ENCODE measurements at places on chromosomes 5 and 9. TPM values are rescaled to one million over a fixed set of nuclear protein-coding genes. Genes with fewer than 3 reads are reported as not detected.

GRCh38 chr9:130833031-130833990 lies 1.7 kb upstream of the ABL1 start:
- no peak overlapping the region for H3K4me3 ChIP-seq
- H3K36me3 ChIP-seq: no peaks in the 10 kb centered on the region
- H3K27ac ChIP-seq: peak overlapping the region; percentile 96
- peaks cover 35% of the 10 kb centered on the region for H3K4me1 ChIP-seq
- DNase-seq: no peak
- no peaks in the 10 kb centered on the region for H3K27me3 ChIP-seq

DNA sequence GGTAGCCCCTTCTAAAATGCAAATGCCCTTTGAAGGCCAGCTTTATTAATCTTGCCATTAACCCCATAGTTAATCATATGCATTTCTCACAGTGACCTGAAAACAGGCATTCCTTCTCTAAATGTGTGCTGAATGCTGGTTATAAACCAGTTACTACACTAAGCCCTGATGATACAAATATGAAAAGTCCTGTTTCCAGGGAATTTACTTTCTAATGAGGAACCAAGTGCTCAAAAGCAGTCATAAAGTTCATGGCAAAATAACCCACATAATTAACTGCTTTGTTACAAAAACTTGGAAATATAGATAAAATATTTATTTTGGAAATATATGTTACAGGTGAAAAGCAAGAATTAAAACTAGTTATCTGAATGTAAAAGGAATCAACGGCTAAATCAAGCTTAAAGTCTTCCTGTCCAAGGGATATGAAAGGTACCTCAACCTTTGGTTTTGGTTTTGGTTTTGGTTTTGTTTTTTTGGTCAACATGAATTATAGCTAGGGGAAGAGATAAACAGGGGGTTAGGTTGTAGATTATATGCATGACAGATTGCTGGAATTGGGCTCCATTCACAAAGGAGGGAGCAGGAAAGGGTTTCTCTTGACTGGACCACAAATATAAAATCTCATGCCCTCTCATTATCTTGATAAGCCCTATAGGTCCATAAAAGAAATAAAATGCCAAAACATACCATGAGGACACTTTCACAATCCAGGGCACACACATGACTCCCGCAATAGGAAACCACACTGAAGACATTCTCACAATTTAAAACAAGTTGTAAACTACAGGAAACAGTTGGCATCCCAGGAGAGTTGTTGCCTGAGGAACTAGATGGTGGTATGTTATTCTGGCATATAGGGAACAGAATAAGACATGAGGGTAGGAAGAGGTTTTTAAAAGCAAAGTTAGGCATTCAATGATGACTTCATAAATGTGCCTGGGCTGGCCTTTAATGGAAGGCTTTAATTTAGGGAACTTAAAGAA lies 46.7 kb upstream of the MACIR start:
- no peak overlapping the region for H3K27ac ChIP-seq
- H3K4me3 ChIP-seq: no peak overlapping the region
- no peaks in the 10 kb centered on the region for H3K27me3 ChIP-seq
- no peak for DNase-seq
- H3K4me1 ChIP-seq: peaks cover 7% of the 10 kb centered on the region
- H3K36me3 ChIP-seq: peaks cover under 1% of the 10 kb centered on the region

- H3K4me1 ChIP-seq: no peaks in the 10 kb centered on the region
- H3K36me3 ChIP-seq: no peaks in the 10 kb centered on the region
- no peak overlapping the region for H3K27ac ChIP-seq
Observed at GRCh38 chr9:90860826-90861225, 59.2 kb downstream of the SYK start.

The GNA14 gene
- total RNA-seq: 1.9 TPM

GRCh38 chr9:93585259-93585658 lies 8.9 kb downstream of the PHF2 start:
- H3K27me3 ChIP-seq: no peaks in the 10 kb centered on the region
- H3K36me3 ChIP-seq: no peaks in the 10 kb centered on the region
- H3K27ac ChIP-seq: no peak overlapping the region
- no peak for DNase-seq

DNA sequence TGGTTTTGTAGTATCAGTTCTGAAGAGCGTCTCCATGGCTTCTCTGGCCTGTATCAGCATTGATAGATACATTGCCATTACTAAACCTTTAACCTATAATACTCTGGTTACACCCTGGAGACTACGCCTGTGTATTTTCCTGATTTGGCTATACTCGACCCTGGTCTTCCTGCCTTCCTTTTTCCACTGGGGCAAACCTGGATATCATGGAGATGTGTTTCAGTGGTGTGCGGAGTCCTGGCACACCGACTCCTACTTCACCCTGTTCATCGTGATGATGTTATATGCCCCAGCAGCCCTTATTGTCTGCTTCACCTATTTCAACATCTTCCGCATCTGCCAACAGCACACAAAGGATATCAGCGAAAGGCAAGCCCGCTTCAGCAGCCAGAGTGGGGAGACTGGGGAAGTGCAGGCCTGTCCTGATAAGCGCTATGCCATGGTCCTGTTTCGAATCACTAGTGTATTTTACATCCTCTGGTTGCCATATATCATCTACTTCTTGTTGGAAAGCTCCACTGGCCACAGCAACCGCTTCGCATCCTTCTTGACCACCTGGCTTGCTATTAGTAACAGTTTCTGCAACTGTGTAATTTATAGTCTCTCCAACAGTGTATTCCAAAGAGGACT lies 1.5 kb downstream of the GPR21 start:
- H3K4me3 ChIP-seq: peak overlapping the region; percentile 45
- no peaks in the 10 kb centered on the region for H3K4me1 ChIP-seq
- no peak for DNase-seq

DNA sequence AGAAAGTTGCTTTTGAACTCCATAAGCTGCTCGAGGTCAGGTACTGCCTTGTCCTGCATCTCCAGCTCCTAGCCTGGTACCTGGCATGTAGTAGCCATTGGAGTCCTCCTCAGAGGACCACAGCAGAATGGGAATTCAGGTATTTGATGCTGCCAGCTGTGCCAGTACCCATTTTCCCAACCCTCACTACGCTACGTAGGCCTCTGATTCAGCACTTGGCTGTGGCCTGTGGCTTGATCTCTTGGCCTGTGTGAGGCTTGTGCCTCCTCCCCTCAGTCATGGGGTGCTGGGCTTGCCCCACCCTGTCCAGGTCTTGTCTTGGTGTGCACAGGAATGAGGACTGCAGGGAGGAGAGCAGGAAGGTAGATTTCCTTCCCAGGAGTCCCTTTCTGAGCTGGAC lies 11.8 kb downstream of the OTULIN start:
- peaks cover 78% of the 10 kb centered on the region for H3K4me1 ChIP-seq
- no peak for DNase-seq
- peaks cover 6% of the 10 kb centered on the region for H3K36me3 ChIP-seq
- H3K27ac ChIP-seq: peak overlapping the region; percentile 83
- no peaks in the 10 kb centered on the region for H3K27me3 ChIP-seq

GRCh38 chr5:172548311-172548731 lies 92.7 kb upstream of the NEURL1B start:
- H3K36me3 ChIP-seq: no peaks in the 10 kb centered on the region
- peaks cover 16% of the 10 kb centered on the region for H3K4me1 ChIP-seq
- H3K4me3 ChIP-seq: no peak overlapping the region

The KCNV2 gene
- total RNA-seq: not detected

The BAAT gene
- total RNA-seq: not detected

DNA sequence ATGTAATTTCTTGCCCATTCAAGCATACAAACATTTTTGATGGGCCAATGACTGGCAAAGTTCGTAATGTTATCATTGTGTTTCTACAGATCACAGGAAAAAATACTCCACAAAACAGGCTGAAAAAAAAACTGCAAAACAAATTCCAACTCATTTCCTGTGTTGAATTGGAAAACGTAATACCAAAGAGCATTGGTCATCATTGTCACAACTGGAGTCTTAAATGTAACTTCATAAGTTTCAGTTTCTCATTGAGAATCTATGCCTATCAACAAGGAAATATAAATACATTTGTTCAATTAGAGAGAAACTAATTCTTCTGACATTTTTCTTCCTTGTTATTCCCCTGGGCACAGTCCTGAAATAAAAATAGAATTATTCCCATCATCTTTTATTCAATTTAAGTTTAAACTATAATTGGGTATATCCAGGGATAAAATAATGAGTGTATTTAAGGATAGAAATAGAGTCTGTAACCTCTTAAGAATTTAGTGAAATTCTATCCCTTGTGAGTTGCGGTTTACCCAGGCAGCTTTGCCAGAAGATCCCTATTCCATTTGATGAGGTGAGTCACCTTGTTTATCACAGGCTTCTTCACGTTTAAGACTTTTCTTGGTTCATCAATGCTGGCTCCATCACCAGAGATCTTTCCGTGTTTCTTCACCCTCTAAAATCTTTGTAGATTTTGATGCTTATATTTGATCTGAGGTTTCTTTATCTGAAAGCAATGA lies 112.7 kb upstream of the ITGA1 start:
- no peaks in the 10 kb centered on the region for H3K27me3 ChIP-seq
- DNase-seq: no peak
- peak overlapping the region; percentile 22 for H3K27ac ChIP-seq
- no peaks in the 10 kb centered on the region for H3K36me3 ChIP-seq
- H3K4me1 ChIP-seq: no peaks in the 10 kb centered on the region

GRCh38 chr9:109403116-109403515 lies 82.3 kb upstream of the EPB41L4B start:
- no peaks in the 10 kb centered on the region for H3K36me3 ChIP-seq
- DNase-seq: no peak
- H3K4me3 ChIP-seq: no peak overlapping the region
- no peaks in the 10 kb centered on the region for H3K27me3 ChIP-seq
- H3K4me1 ChIP-seq: no peaks in the 10 kb centered on the region

The FOXD4L5 gene
- total RNA-seq: not detected

The DOK3 gene
- 4.7 TPM for total RNA-seq

DNA sequence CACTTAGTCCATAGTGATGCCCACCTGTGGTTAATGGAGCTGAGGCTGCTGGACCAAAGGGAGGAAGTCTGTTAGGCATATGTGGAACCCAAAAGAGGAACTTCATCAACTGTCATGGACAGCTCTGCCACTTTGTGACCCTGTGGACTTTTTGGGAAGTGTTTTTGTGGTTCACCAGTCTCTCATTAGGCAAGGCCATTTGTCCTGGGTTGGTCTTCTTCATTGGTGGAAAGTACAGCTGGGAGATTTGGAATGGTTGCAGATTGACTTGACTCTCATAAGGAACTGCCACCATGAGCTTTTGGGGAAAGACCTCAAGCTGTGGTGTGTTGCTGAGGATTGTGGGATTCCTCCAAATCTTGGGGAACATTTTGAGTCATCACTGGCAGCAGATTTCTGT lies 31.9 kb upstream of the IL12B start:
- H3K27me3 ChIP-seq: no peaks in the 10 kb centered on the region
- no peak overlapping the region for H3K4me3 ChIP-seq
- no peaks in the 10 kb centered on the region for H3K4me1 ChIP-seq
- DNase-seq: no peak
- H3K36me3 ChIP-seq: no peaks in the 10 kb centered on the region

The TLX3 gene
- not detected for total RNA-seq

- H3K4me1 ChIP-seq: no peaks in the 10 kb centered on the region
- H3K27ac ChIP-seq: no peak overlapping the region
- H3K36me3 ChIP-seq: no peaks in the 10 kb centered on the region
- DNase-seq: no peak
Observed at GRCh38 chr5:52342361-52342760, 445.4 kb upstream of the ITGA1 start.

The KYAT1 gene
- total RNA-seq: 9.6 TPM

GRCh38 chr5:73122875-73123810 lies 2.8 kb downstream of the TMEM171 start:
- no peak overlapping the region for H3K4me3 ChIP-seq
- DNase-seq: no peak
- H3K36me3 ChIP-seq: no peaks in the 10 kb centered on the region
- H3K27ac ChIP-seq: no peak overlapping the region

GRCh38 chr5:21391506-21391905 lies 1403.5 kb upstream of the CDH18 start:
- no peaks in the 10 kb centered on the region for H3K4me1 ChIP-seq
- no peak for DNase-seq
- H3K4me3 ChIP-seq: no peak overlapping the region
- no peak overlapping the region for H3K27ac ChIP-seq
- H3K27me3 ChIP-seq: no peaks in the 10 kb centered on the region

The WDR38 gene
- total RNA-seq: not detected

- H3K27me3 ChIP-seq: no peaks in the 10 kb centered on the region
- no peak overlapping the region for H3K27ac ChIP-seq
- no peaks in the 10 kb centered on the region for H3K4me1 ChIP-seq
- DNase-seq: no peak
- no peak overlapping the region for H3K4me3 ChIP-seq
Observed at GRCh38 chr5:30866142-30866541, 327.3 kb upstream of the CDH6 start.

GRCh38 chr5:6403416-6403815 lies 25.1 kb upstream of the MED10 start:
- no peak overlapping the region for H3K27ac ChIP-seq
- no peaks in the 10 kb centered on the region for H3K27me3 ChIP-seq

The DMGDH gene
- 1.9 TPM for total RNA-seq

DNA sequence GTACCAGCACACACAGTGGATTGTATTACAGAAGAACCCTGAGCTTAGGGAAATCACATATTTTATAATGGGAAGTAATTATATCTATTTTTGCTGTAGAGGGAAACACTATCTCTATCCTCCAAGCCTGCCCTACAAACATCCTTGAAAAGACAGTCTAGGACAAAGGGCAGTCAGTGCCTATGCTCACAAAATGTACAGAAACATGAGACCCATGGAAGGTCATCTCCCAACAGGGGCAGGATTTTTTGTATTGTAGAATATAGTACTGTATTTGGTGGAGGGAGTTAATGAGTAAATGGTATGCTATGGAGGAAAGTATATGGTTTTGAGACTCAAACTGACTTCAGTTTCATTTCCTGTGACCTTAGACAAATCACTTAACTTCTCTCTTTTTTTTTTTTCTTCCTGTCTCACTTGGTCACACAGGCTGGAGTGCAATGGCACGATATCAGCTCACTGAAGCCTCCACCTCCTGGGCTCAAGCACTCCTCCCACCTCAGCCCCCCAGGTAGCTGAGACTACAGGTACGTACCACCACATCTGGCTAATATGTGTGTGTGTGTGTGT lies 5.8 kb upstream of the RAB14 start:
- no peak overlapping the region for H3K4me3 ChIP-seq
- no peaks in the 10 kb centered on the region for H3K36me3 ChIP-seq
- H3K4me1 ChIP-seq: no peaks in the 10 kb centered on the region
- H3K27me3 ChIP-seq: no peaks in the 10 kb centered on the region
- no peak overlapping the region for H3K27ac ChIP-seq

The FYB1 gene
- 1.3 TPM for total RNA-seq

GRCh38 chr9:81245254-81245956 lies 443.9 kb downstream of the TLE1 start:
- no peaks in the 10 kb centered on the region for H3K36me3 ChIP-seq
- no peak overlapping the region for H3K4me3 ChIP-seq
- DNase-seq: no peak
- no peak overlapping the region for H3K27ac ChIP-seq
- H3K4me1 ChIP-seq: no peaks in the 10 kb centered on the region

- no peak for DNase-seq
- no peaks in the 10 kb centered on the region for H3K36me3 ChIP-seq
- H3K27me3 ChIP-seq: no peaks in the 10 kb centered on the region
- H3K27ac ChIP-seq: no peak overlapping the region
Observed at GRCh38 chr5:29963956-29964355, 1229.5 kb upstream of the CDH6 start.

- H3K36me3 ChIP-seq: no peaks in the 10 kb centered on the region
- H3K4me1 ChIP-seq: no peaks in the 10 kb centered on the region
- no peak overlapping the region for H3K27ac ChIP-seq
- H3K27me3 ChIP-seq: peaks cover 3% of the 10 kb centered on the region
- DNase-seq: no peak
Observed at GRCh38 chr9:135579889-135580660, 18.5 kb downstream of the PAEP start.
